PC-3 (cell line): ENCODE measurements at places on chromosomes 4 and X.

DNA sequence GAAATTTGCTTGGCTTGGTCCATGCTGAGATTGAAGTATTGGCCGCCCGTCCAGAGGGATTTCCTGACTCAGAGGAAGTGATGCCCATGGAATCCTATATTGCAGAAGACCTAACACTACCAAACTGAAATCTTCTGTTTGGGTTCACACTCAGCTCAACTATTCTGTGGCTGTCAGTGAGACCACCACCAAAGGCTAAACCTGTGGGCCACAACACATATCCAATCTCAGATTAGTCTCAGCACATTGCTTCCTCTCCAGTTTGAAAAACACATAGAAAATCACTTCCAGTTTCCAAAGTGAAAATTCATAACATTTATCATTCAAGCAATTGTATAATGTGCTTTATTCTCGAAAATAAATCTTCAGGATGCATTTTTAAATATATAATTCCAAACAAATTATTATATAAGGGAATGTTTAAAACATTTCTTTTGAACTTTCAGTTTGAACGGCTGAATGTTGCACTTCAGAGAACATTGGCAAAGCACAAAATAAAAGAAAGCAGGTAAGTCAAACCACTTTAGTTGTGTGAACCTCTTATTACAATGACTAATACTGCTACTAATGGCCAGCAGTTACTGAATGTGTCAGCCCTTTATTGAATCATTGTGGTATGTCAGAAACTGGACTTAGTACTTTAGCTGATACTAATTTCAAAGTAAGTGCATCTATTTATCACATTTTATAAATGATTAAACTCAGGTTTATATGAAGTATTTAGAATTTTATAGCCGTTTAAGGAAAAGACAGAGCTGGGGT is 37.0 kb downstream of the GUCY1A1 start:
- peak; percentile 48 for DNase-seq

DNA sequence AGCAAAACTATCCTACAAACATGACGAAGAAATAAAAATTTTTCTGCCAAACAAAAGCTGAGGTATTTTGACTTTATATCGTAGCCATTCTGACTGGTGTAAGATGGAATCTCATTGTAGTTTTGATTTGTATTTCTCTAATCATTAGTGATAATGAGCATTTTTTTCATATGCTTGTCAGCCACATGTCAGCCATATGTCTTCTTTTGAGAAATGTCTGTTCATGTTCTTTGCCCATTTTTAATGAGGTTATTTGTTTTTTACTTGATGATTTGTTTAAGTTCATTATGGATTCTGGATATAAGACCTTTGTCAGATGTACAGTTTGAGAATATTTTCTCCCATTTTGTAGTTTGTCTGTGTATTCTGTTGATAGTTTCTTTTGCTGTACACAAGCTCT is 24.5 kb downstream of the F8A2 start:
- DNase-seq: no peak

DNA sequence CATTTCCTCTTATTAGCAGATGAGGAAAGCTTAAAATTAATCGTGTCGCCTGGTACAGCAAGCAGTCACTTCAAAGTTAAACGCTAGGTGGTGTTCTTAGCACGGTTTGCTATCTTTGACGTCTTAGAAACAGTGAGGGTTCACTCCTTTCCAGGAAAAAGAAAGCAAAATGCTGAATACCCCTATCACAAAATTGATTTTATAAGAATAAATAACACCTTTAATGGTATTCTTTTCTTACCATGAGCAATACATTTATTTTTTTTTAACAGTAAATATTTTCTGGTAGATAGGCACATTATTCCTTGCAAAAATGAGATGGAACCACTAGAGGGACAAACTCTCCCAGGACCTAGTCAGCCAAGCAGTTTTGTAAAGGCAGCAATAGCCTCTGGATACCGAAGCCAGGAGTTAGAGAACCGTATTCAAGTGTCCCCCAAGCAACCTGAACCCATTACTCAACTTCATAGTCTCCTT is 153.9 kb downstream of the KDR start:
- DNase-seq: peak; percentile 75

DNA sequence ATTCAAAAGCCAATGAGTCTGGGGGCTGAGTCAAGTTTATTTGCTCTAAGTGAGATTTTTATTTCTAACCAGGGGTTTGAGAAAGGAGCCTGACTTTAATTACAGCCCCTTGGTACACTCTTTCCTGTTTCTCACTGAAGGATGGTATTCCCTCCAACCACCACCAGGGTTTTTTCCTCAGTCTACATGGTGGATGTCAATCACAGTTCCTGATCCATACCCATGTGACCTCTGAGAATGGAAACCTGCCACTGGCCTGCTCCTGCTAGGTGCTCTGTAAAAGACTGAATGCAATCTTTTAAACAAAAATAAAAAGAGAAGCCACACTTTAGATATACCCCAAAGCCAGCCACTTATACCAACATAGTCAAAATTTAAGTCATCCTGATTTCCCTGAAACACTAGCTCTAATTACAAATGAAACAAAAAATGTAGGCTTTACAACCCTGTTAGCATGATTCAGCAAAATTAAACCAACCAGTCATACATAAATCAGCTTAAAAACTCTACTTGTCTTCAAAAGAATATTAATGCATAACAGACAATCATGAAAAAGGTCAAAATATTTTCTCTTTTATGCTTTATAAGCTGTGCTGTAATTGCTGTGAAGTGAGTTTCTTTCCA is 112.1 kb upstream of the NWD2 start:
- DNase-seq: no peak

GRCh38 chr4:53937918-53938317 is 126.5 kb downstream of the CHIC2 start:
- DNase-seq: no peak

GRCh38 chr4:83075311-83076095 is 39.0 kb downstream of the PLAC8 start:
- DNase-seq: peak; percentile 6

- no peak for DNase-seq
Observed at GRCh38 chr4:650951-651883, 22.9 kb downstream of the ATP5ME start.

DNA sequence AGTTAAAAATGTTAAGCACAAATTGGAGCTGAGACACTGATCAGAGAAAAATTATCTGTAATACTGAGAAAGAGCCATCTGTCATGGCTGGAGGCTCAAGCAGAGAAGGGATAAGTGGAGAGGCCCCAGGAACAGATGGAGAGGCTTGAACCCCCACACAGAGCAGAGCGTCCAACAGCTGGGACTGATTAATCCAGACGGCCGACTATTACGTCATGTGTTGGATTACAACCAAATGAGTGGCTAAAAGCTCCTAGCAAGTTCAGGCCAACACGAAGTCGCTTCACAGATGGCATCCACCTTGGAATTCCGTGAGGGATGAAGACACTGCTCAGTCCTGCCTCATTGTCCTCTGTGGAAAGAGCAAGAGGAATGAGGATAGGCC is 57.7 kb upstream of the ATXN3L start:
- DNase-seq: no peak

- DNase-seq: peak; percentile 90
Observed at GRCh38 chr4:8090312-8090711, 68.3 kb downstream of the ABLIM2 start.

GRCh38 chr4:163949976-163950601 is 455.6 kb downstream of the TMA16 start:
- DNase-seq: no peak

- no peak for DNase-seq
Observed at GRCh38 chr4:7877176-7877575, 62.5 kb downstream of the AFAP1 start.

GRCh38 chrX:6225288-6225910 is 3.3 kb downstream of the NLGN4X start:
- no peak for DNase-seq

DNA sequence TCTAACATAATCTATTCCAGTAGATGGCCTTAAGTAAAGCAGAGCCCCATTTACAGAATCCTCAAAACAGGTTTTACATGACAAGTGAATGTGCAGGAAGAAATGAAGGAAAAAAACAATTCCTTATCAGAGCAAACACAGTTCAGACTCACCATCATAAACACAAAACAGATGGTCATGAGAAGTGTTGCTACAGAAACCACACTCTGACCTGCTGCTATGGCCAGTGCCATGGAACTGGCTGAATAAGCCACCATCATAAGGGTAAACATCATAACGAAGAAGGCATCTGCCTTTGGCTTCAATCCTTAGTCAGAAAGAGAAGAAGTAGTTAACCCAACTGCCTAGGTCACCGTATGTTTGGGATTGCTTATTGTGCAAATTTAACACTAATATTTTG is 61.1 kb downstream of the ABCG2 start:
- DNase-seq: no peak

GRCh38 chr4:6939761-6940743 is 30.4 kb downstream of the TBC1D14 start:
- DNase-seq: no peak

DNA sequence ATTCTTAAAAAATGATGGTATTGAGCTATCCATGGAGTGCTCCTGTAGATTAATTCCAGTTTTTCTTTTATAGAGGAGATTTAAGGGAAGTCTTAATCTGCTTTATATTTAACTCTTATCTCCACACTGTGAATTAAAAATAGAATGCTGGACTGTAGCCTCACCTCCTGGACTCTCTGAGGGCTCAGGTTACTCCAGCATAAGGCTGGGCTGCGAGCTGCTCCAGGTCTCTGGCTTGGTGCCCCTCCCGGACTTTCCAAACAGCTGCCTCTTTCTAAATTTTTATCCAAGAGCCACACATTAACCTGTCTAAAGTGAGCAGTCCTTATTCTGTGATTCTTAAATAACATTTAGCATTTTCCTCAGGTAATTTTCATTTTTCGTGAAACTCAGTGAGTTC is 218.7 kb upstream of the JADE1 start:
- DNase-seq: no peak

DNA sequence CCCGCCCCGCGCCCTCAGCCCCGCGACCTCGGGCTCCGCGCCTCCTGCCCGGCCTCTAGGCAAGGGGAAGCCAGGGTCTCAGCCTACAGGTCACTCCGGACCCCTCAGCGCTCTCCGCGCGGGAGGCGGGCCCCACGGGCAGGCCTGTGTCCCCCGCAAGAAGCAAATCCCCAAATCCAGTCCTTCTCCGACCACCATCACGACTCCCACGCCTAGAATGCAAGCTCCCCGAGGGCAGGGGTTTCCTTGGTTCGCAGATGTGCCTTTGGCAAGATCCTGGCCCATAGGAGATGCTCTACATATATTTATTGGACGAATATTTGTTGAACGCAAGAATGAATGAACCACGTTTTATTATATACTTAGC is 260 bp upstream of the CCDC149 start:
- DNase-seq: no peak
